ENCODE measurements at places on chromosomes 5 and 9.
A peak's percentile ranks its signal among the peaks of the same experiment; 100 is the strongest.

DNA sequence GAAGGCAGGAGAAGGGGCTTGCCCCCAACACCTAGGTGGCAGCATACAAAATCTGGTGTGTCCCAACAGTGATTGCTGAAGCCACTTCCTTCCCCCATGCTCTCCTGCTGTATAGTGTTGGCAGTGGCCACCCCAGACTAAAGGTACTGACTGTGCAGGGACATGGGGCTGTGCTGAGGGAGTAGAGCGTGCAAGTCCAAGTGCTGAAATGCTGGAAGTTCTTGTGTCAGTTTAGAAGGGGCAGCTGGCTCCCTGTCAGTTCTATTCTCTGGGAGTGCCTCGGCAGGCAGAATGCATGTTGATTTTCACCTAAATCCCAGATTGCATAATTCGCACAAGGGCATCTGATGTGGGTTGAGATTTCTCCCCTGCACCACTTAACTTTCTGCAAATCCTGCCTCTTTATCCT is 68.6 kb downstream of the GDNF start:
- no peak for DNase-seq

- peak; percentile 95 for DNase-seq
Measured at GRCh38 chr9:127715470-127716337, at the start of the genes PTRH1 and TTC16. TSS of gene PTRH1 (minus strand) at chr9:127715663. CDS start at chr9:127715639, 24 bp downstream. TSS of gene TTC16 (plus strand) at chr9:127716079. CDS start at chr9:127716146, 67 bp downstream.

DNA sequence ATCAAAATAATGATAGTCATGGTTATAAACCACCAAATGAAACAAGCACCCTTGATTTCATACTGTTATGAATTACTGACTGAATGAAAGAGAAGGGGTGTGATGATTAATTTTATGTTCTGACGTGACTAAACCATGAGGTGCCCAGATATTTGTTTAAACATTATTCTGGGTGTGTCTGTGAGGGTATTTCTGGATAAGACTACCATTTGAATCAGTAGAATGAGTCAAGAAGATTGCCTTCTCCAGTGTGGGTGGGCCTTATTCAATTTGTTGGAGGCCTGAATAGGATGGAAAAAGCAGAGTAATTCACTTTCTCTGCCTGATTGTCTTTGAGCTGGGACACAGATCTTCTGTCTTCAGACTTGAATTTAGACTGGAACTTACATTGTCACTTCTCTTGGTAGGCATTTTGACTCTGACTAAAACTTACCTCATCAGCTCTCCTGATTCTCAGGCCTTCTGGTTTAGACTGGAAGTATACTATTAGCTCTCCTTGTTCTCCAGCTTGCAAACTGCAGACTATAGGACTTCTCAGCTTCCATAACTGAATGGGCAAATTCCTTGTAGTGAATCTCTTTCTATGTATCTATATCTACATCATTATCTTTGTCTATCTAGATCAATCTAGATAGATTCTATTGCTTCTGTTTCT is 321.9 kb upstream of the TARS1 start:
- DNase-seq: no peak

DNA sequence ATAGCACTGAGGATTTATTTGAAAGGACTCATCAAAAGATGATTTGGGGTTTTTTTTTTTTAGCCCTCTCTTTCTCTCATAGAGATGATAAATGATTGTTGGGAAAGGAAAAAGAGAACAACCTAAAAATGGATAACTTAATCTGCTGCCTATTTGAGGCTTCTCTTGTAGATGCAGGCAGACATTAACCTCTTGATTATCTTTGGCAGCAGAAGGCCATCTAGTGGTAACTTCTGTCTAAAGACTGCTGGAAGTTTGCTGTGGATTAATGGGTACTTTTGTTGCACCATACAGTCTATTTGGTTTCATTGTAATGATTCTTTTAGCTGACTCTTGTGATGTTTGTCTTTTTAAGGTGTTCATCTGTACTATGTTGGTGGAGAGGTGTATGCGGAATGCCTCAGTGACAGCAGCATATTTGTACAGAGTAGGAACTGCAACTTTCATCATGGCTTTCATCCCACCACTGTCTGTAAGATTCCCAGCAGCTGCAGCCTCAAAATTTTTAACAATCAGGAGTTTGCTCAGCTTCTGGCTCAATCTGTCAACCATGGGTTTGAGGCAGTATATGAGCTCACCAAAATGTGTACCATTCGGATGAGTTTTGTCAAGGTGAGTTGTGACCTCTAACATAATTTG is 18.8 kb downstream of the SMIM32 start:
- DNase-seq: no peak
